ENCODE measurements at places on chromosomes 12 and 14. TPM values are rescaled to one million over a fixed set of nuclear protein-coding genes. Genes with fewer than 3 reads are reported as not detected.

Gene IL22
- not detected for total RNA-seq

Gene POTEG
- not detected for total RNA-seq

Gene STYK1
- total RNA-seq, result not detected

Gene TBX5
- 0.90 TPM for total RNA-seq

Gene CHURC1
- 53.3 TPM for total RNA-seq

Gene NRXN3
- total RNA-seq, result 5.6 TPM

Gene OR4Q2
- not detected for total RNA-seq

Gene HSPB8
- total RNA-seq, result 27.7 TPM

Gene NCKAP5L
- total RNA-seq, result 20.8 TPM

Gene SLC35F4
- not detected for total RNA-seq

Gene CMTM5
- not detected for total RNA-seq

Gene AMIGO2
- total RNA-seq, result 3.9 TPM
